ENCODE measurements at places on chromosomes 16 and 17.

- no peak for DNase-seq
Observed at GRCh38 chr17:58565389-58566311, 51.2 kb upstream of the MTMR4 start.

DNA sequence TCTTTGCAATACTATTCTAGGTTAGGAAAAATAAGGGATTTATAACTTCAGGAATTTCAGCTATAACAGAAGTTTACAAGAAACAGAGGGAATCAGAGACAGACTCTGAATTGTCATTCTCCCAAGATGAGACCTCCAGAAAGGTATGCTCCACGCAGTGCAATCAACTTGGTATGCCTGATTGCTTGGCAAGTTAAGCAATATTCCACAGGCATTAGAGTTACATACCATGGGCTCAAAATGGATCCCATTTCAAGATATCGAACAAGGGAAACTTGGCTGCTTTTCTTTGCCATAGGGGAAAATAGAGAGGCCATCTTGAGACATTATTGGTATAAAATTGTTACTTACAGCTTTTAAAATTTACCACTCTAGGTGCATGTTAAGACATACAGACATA, 615.6 kb upstream of the SOX9 start:
- DNase-seq: peak; percentile 69

DNA sequence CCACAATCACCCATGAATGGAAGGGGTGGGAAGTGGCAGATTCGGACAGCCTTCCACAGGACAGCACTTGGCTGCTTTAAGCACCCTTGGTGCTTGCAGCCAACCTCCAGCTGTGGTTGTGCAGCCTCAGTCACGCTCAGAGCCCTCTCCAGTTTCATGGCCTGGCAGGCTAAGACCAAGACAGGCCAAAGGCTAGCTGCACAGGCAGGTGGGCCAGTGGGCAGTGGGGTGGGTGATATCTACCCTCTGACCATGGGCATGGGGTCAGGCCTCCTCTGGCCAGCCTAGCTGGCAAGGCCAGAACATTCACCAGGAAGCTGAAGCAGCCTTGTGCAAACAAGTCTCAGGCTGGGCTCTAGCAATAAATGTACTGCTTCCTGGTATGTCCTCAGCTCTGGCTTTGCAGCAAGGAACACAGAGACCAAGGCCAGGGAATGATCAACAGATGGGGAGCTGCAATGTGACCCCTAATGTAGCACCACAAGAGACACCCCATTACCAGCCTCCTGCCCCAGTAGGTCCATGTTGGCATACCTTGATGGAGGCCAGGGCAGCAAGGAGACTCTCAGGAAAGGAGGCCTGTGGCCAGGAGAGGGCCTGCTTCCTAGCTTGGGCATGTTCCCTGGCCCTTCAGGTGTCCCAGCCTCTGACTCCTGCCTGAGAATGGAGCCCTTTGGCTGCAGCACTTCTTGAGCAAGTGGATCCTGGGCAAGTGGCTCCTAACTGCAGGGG, 20.9 kb downstream of the HSD11B2 start:
- no peak for DNase-seq

- DNase-seq: no peak
Observed at GRCh38 chr16:13992322-13992721, 72.4 kb downstream of the ERCC4 start.

- peak; percentile 13 for DNase-seq
Observed at GRCh38 chr16:84324434-84325262, 30.0 kb downstream of the WFDC1 start.

DNA sequence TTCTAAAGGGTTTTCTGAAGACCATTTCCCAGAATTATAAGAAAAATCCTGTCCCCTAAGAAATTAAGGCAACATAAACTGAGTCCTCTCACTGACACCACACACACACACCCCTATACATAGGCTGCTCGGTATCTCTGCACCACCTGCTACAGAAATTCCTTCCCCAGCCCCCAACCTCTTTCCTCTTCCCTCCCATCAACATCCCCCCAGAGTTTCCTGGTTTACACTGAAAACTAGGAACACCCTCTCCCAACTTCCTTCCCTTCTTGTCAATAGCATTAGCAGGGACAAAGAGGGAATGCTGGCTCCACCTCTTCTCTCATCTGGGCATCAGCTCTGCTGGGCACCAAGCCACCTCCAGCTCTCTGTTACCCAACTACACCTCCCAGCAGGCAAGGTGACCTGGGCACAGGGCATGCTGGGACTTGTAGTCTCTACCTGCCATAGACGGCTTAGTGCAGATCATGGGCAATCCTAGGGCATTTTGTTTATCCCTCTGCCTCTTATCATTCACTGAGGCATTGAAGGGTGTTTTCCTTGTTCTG, 15.7 kb downstream of the CAVIN1 start:
- no peak for DNase-seq

- DNase-seq: no peak
Observed at GRCh38 chr16:9340526-9341256, 249.2 kb downstream of the HAPSTR1 start.

GRCh38 chr17:81519284-81520020, 6.9 kb upstream of the ACTG1 start:
- no peak for DNase-seq

GRCh38 chr17:47850692-47851573, at the start of gene SP6:
SP6 (minus strand) TSS chr17:47851163; CDS start chr17:47848429, 2,734 bp downstream.
- DNase-seq: peak; percentile 48

DNA sequence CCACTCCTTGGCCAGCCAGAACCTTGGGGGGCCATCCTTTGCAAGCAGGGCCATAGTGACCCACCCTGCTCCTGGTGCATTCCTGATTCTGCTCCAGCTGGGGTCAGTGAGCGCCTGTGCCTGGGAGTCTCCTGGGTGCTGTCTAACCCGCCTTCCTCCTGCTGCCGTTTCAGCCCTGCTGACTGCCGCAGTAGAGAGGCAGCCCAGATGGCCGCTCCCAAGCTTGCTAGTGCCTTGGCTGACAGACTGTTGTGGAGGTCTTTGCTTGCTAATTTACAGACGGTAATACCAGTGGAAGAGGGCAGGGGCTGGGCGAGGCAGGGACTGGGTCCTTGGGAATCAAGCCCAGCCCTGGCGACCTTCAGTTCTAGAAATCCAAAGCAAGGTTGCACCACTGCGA, 99.6 kb downstream of the SOCS1 start:
- no peak for DNase-seq

DNA sequence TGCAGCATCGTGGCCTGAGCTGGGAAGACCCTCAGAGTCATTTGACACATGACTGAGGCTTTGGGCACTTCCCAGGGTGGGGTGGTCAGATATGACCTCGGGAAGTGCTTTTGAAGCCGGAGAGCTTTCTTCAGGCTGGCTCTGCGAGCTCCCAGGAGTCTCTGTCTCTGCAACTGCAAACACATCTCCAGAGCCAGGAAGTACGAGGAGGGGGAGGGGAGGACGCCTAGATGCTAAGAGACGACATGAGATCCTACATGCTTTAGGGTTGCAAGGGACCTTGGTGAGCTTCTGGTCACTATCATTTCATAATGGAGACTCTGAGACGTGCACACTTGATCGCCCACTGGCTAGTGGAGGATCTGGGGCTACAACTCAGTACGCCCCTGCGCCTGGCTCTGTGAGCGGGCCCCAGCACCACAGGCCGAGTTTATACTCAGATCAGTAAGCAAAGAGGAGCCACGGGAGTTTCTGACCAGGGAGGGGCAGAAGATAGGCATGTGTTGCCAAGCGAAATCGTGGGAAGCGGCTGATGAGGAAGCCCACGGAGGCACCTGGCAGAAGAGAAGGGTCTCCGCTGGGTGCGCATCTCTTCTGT, 527 bp upstream of the MGAT5B start:
- peak; percentile 70 for DNase-seq

GRCh38 chr17:65885541-65886312, 306.2 kb downstream of the CEP112 start:
- DNase-seq: no peak

DNA sequence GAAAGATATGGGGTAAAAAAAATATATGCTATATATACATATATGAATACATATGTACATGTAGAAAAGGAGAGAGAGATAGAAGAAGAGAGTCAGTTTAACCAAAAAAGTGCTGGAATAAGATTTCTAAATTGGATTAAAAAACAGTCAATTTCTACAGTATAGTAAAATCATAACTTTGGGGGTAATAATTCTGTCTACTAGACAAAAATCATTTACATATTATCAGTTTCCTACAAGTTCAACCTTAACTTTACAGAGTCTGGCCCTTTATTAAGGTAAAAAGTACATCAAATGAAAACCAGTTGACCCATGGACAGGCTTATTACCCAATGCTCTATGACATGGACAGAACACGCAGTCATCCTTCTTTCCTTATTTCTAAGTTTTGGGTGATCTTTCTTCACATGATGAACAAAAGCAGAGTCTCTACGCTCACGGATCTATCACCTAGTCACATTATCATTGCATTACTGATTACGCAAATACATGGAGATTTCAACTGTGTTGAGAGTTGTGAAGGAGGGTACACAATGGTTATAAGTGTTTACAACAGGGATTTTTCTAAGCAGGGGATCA, 63.9 kb upstream of the SMIM36 start:
- no peak for DNase-seq

DNA sequence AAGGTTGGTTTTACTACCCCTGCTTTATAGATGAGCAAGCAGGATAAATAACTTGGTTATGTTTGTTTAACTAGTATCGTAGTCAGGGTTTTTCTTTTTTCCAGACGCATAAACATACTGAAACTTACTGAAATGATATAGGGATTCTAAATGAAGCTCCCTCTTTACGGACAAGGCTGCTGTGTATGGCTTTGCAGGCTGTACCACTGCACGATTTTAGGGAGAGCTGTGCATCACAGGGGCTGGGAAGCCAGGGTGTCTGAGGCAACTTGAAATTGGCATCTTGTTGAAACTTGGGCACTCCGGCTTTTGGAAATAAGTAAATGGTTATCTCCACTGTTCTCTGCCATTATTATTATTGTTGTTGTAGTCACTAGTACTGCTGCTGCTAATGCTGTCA, 218.1 kb upstream of the CDH8 start:
- DNase-seq: no peak

DNA sequence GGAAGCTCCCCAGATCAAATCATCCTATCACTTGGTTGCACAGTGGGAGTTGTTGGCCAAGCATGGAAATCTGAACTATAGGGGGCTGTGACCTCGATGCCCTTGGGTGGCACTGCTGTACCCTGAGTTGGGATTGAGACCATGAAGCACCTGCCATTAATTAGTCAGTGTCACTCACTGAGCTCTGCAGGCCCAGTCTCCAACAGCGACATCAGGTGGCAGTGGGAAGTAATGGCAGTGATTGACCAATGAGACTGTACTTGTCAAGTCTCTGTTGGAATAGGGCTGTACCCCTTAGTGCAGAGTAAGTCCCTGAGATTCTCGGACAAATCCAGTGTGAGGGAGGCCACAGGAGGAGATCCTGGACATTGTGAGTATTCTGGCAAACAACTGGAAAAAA, 118.0 kb upstream of the RPL38 start:
- DNase-seq: peak; percentile 4

GRCh38 chr16:51952500-51952899, 594.4 kb downstream of the TOX3 start:
- peak; percentile 69 for DNase-seq
